ENCODE measurements at places on chromosomes 16 and 17.

GRCh38 chr16:89841275-89841674 is 13.0 kb downstream of the SPIRE2 start:
- no peak overlapping the region for H3K4me3 ChIP-seq
- peaks cover 24% of the 10 kb centered on the region for H3K4me1 ChIP-seq
- no peak for DNase-seq
- H3K27ac ChIP-seq = no peak overlapping the region
- no peaks in the 10 kb centered on the region for H3K27me3 ChIP-seq

GRCh38 chr16:28136751-28137434 is 73.4 kb upstream of the GSG1L start:
- H3K4me3 ChIP-seq = no peak overlapping the region
- peaks cover 54% of the 10 kb centered on the region for H3K36me3 ChIP-seq
- no peaks in the 10 kb centered on the region for H3K27me3 ChIP-seq

- peak overlapping the region; percentile 99 for H3K4me3 ChIP-seq
- no peak for DNase-seq
- no peaks in the 10 kb centered on the region for H3K27me3 ChIP-seq
- H3K27ac ChIP-seq = peak overlapping the region; percentile 86
- H3K4me1 ChIP-seq = peaks cover 49% of the 10 kb centered on the region
- peaks cover 5% of the 10 kb centered on the region for H3K36me3 ChIP-seq
Measured at GRCh38 chr16:74607310-74607961, 522 bp upstream of the GLG1 start.

GRCh38 chr16:1548727-1549126 is 15.3 kb downstream of the TMEM204 start:
- DNase-seq = no peak
- no peak overlapping the region for H3K27ac ChIP-seq
- H3K4me1 ChIP-seq = peaks cover 66% of the 10 kb centered on the region
- no peaks in the 10 kb centered on the region for H3K27me3 ChIP-seq

DNA sequence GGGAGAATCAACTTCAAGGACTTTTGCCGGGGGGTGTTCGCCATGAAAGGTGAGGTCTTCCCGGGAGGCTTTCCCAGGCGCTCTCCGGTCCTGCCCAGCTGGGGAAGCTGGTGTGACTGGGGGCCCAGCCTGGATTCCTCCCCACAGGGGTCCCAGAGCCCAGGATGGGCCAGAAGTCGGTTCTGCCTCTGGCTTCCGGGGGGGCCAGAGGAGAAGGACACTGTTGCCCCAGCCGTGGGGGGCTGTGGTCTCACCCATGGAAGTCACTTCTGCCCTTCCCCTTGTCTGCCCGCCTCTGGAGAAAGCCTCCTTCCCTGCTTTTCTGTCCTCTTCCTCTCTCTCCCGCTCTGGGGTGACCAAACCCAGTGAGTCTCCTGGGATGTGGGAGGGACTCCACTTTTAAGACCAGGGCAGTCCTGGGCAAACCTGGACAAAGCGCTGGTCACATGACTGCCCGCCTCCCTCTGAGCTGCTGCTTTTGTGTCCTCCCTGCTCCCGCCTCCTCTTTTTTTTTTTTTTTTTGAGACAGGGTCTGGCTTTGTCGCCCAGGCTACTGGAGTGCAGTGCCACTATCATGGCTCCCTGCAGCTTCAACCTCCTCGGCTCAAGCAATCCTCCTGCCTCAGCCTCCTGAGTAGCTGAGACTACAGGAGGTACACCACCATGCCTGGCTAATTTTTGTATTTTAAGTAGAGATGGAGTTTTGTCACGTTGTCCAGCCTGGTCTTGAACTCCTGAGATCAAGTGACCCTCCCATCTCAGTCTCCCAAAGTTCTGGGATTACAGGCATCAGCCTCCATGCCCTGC is 40.6 kb downstream of the RAB11FIP4 start:
- peaks cover 13% of the 10 kb centered on the region for H3K4me1 ChIP-seq
- H3K27me3 ChIP-seq = no peaks in the 10 kb centered on the region
- no peaks in the 10 kb centered on the region for H3K36me3 ChIP-seq
- no peak for DNase-seq
- H3K27ac ChIP-seq = no peak overlapping the region

DNA sequence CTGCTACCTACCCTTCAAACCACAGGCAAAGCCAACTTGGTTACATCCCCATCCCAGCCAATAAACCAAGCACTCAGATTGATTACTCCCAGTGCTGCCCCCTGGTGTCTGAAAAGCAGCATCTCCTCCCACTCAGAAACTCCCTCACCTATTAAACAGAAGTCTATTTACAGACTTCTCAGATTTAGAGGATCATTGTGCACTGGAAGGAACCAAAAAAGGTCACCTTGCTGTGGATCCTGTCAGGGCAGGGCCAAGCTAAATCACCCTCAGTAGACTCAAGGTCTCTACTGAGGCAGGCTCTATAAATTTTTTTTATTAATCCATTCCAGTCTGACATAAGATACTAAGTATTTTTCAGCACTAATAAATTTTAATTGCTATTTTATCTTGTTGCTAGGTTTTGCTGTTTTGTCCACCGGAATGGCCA is 17.6 kb downstream of the HIGD1B start:
- DNase-seq = peak; percentile 78
- no peaks in the 10 kb centered on the region for H3K27me3 ChIP-seq
- H3K27ac ChIP-seq = no peak overlapping the region
- H3K36me3 ChIP-seq = peaks cover 30% of the 10 kb centered on the region
- H3K4me3 ChIP-seq = no peak overlapping the region
- no peaks in the 10 kb centered on the region for H3K4me1 ChIP-seq

GRCh38 chr16:50195276-50195675 is 42.2 kb downstream of the TENT4B start:
- no peak overlapping the region for H3K27ac ChIP-seq
- H3K4me1 ChIP-seq = peaks cover 70% of the 10 kb centered on the region
- no peak overlapping the region for H3K4me3 ChIP-seq
- no peaks in the 10 kb centered on the region for H3K27me3 ChIP-seq
- no peak for DNase-seq

DNA sequence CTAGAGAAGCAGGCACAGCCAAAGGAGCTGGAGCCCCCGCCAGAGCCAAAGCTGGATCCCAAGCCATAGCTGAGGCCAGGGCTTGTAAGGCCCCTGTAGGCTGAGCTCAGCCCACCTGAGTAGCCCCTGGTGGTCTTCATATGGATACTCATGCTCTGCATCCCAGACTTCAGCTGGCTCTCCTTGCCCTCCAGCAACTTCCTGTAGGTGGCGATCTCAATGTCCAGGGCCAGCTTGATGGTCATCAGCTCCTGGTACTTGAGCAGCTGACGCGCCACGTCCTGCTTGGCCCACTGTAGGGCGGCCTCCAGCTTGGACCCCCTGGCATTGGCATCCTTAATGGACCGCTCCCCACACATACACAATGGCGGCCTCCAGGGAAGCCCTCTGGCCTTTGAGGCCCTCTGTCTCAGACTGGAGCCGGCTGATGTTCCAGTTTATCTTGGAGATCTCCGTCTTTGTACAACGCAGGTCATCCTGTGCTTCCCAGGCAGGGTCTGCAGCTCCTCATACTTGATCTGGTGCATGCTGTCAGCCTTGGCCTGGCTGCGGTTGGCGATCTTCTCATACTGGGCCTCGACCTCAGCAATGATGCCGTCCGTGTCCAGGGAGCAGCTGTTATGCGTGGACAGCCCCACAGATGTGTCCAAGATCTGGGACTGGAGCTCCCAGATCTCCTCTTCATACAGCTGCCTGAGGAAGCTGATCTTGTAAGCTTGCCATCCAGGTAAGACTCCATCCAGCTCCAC is 28.9 kb downstream of the IKZF3 start:
- DNase-seq = no peak
- no peaks in the 10 kb centered on the region for H3K27me3 ChIP-seq
- peaks cover 40% of the 10 kb centered on the region for H3K36me3 ChIP-seq
- H3K4me1 ChIP-seq = peaks cover 19% of the 10 kb centered on the region
- H3K27ac ChIP-seq = no peak overlapping the region
- no peak overlapping the region for H3K4me3 ChIP-seq

DNA sequence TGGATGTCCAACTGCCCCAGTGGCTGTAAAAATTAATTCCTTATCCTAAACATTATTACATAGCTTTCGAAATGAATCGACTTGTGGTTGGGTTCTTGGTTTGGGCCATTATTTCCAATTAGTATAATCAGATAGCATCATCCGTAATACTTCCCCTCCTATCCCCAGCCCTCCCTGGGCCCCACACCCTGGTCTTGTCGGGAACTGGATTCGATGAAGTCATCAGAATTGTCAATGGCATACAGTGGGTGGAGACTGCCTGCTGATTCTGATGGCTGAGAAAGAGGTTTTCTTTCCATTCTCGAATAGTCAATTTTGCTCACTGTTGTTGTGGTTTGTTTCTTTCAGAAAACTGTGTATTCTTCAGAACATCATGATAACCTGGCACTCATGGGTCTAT is 395.1 kb downstream of the SEC14L1 start:
- H3K36me3 ChIP-seq = no peaks in the 10 kb centered on the region
- H3K27me3 ChIP-seq = no peaks in the 10 kb centered on the region
- H3K4me1 ChIP-seq = peaks cover 7% of the 10 kb centered on the region
- no peak overlapping the region for H3K4me3 ChIP-seq

DNA sequence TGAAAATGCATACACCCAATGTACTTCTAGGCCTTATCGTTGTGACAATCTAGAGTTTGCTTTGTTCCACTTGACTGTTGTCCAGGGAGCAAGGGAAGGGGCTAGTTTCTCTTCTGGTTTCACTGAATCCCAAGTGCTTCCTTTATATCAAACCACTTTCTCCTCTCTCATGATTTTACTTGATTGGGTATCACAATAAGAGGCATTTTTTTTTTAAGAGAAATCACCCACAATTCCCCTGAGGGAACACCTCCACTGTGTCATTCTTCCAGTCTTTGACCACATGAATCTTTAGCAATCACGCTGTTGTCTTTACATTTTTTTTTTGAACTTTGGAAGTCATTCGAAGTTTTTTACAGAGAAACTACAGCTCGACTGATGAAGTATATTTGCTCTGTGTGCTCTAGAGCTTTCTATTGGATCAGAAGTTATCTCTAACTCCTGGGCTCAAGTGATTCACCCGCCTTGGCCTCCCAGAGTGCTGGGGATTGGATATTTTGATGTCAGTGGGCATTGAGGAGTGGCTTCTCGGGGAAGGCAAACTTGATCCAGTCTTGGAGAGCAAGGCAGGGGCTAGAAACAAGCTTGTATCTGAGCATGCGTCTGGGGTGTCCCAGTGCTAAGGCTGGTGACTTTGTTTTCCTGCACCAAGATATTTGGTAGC is 3.0 kb downstream of the CDH1 start:
- peaks cover 14% of the 10 kb centered on the region for H3K4me1 ChIP-seq
- peaks cover 2% of the 10 kb centered on the region for H3K36me3 ChIP-seq
- no peak for DNase-seq
- H3K4me3 ChIP-seq = no peak overlapping the region

DNA sequence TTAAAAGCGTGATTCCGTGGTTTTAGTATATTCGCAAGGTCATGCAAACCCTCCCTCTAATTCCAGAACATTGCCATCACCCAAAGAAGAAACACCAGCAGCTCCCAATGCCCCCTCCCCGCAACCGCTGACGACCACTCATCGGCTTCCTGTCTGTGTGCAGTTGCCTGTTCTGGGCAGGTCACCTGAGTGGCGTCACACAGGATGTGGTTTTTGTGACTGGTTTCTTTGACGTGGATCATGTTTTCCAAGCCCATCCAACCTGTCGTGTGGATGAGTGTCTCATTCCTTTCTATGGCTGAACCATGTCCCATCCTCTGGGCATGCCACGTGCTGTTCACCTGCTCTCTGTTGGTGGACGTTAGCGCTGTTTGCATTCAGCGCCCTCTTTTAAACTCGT is 8.2 kb upstream of the ATP2C2 start:
- no peaks in the 10 kb centered on the region for H3K36me3 ChIP-seq
- peak; percentile 91 for DNase-seq
- H3K4me1 ChIP-seq = peaks cover 29% of the 10 kb centered on the region
- H3K27me3 ChIP-seq = no peaks in the 10 kb centered on the region
- peak overlapping the region; percentile 73 for H3K27ac ChIP-seq

- H3K27me3 ChIP-seq = peaks cover 3% of the 10 kb centered on the region
- no peak overlapping the region for H3K4me3 ChIP-seq
- no peaks in the 10 kb centered on the region for H3K36me3 ChIP-seq
- no peak for DNase-seq
- H3K27ac ChIP-seq = no peak overlapping the region
Measured at GRCh38 chr17:57869617-57870282, 19.9 kb upstream of the MRPS23 start.

DNA sequence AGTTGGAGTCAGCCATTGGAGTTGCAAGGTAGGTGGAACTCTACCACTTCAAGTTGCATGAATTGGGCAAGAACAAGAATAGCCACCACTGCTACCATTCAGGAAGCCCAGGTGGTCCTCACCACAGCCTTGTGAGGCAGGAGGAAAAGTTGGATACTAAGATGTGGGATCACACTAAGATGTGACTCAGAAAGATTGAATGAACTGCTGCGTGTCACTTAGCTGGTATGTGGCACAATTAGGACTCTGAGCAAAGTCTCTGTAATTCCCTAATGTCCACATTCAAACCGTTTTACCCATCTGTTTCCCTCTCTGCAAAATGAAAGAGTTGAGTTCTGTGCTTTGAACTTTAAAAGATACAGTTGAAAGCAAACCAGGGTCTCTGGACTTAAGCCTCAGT is 44.7 kb upstream of the HS3ST3A1 start:
- H3K4me1 ChIP-seq = no peaks in the 10 kb centered on the region
- no peaks in the 10 kb centered on the region for H3K27me3 ChIP-seq
- no peaks in the 10 kb centered on the region for H3K36me3 ChIP-seq
- H3K27ac ChIP-seq = no peak overlapping the region

GRCh38 chr16:8905795-8906591 is 23.8 kb downstream of the LITAFD start:
- H3K36me3 ChIP-seq = peaks cover 48% of the 10 kb centered on the region
- no peak overlapping the region for H3K4me3 ChIP-seq
- no peak for DNase-seq

DNA sequence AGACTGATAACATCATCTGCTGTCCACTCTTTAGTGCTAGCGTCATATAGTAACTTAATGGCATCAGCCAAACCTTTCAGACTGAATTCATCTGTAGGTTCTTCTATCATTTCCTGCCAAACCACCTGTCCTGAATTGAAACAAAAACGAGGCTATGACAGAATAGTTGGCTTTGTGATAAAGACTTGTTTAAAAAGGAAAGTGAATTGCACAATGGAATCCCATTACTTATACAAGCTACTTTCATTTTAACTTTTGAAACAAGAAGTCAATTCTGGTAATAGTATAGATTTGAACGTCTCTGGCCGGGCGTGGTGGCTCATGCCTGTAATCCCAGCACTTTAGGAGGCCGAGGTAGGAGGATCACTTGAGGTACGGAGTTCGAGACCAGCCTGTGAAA is 18.2 kb downstream of the LASP1NB start:
- no peak overlapping the region for H3K4me3 ChIP-seq
- H3K36me3 ChIP-seq = no peaks in the 10 kb centered on the region
- DNase-seq = peak; percentile 67
- H3K4me1 ChIP-seq = peaks cover 13% of the 10 kb centered on the region

- H3K27me3 ChIP-seq = no peaks in the 10 kb centered on the region
- no peak overlapping the region for H3K27ac ChIP-seq
- peaks cover 56% of the 10 kb centered on the region for H3K36me3 ChIP-seq
- peaks cover 6% of the 10 kb centered on the region for H3K4me1 ChIP-seq
Measured at GRCh38 chr16:1317479-1318267, 8.2 kb downstream of the UBE2I start.

GRCh38 chr17:55402374-55402773 is 19.3 kb downstream of the MMD start:
- H3K4me1 ChIP-seq = no peaks in the 10 kb centered on the region
- DNase-seq = no peak
- no peaks in the 10 kb centered on the region for H3K27me3 ChIP-seq

GRCh38 chr16:56266641-56267607 is 75.6 kb downstream of the GNAO1 start:
- no peak for DNase-seq
- H3K4me3 ChIP-seq = no peak overlapping the region
- no peaks in the 10 kb centered on the region for H3K27me3 ChIP-seq
- H3K27ac ChIP-seq = no peak overlapping the region
